ENCODE measurements at places on chromosomes 16 and 17.

DNA sequence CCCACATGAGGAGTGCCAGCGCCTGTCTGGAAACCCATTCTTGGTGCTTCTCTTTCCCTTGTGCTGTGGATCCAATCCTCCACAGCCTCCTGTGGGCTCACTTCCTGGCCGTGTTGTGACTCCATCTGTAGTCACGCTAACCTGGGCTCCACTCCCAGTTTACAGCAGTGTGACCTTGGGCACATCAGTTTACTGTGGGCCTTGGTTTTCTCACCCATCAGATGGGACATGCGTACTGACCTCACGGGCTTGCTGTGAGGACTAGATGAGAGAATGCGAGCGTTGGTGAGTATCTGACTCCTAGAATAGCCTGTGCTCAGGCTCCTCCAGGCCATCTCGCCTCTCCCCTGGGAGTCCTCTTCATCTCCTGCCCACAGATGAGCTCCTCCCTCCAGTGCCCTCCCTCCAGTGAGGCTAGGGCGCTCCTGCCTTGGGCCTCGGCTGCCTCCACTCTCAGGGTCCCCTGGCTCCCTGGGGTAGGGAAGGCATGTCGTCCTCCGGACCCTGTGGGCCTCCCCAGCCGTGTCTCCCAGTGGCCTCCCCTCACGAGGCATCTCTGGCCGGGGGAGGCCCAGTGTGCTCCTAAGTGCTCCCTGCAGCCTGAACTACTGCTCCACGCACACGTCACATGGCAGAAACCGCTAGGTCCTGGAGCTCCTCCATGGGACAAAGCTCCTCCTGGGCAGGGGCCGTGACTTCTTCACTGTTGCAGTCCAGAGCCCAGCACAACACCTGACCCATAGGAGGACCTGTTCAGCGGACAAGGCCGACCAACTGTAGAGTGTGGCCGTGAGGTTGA is 5.2 kb upstream of the FOXJ1 start:
- DNase-seq = no peak

DNA sequence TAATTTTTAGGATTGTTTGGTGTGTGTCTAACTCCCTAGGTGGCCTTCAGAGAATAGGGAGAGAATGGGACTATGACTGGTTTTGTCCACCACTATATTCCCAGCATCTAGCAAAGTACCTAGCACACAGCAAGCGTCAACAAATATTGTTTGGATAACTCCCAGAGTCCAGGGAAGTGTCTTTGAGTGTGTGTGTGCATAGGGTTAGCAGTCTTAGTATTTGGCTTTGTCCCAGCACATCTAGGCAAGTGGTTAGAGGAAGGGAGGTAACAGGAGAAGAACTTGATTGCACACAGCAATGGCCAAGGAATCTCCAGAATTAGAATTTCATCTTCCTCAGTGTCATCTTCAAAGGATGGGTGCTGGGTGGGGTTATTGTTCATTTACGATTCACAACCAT is 385.4 kb upstream of the CDH5 start:
- DNase-seq = no peak

DNA sequence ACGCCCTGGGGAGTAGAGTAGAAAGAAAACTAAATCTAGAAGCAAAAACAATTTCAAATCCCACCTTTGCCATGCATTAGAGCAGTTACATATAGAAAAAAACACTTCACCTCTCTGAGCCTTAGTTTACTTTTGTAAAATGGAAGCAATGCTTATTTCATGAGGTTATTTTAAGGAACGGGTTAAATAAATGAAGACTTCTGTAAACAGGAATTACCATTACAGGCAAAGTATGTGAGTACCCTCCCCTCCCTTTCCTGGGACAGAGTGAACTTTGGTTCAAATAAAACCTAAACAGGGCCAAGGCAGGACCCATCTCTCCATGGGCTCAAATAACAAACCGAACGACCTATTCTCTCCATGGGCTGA is 4.5 kb upstream of the KRT15 start:
- DNase-seq = no peak

- DNase-seq = no peak
These were observed 1.6 kb upstream of the MRC2 start for GRCh38 chr17:62625870-62626200.

DNA sequence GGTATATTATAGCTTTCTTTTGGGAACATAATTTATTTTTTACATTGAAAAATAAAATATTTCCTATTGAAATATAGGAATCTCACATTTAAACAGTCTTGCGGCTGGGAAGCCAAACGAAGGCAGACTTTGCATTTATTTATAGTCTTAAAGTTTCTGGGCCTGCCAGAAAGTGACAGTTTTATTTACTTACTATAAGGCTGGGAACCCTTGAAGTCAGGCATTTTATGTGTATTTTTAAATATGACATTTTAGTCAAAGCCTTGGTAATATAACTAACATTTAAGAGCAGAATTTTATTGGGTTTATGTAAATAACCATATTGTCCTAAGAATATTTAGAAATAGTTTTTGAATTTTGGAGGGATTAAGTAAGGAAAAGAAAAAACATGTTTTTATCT is 97.5 kb downstream of the TANGO6 start:
- no peak for DNase-seq

GRCh38 chr17:46117850-46118696 is 75.2 kb downstream of the KANSL1 start:
- DNase-seq = no peak

GRCh38 chr17:36127199-36127893 is 23.7 kb downstream of the CCL4 start:
- DNase-seq = no peak

GRCh38 chr17:80260069-80260535 is 550 bp upstream of the RNF213 start:
- DNase-seq = peak; percentile 55

DNA sequence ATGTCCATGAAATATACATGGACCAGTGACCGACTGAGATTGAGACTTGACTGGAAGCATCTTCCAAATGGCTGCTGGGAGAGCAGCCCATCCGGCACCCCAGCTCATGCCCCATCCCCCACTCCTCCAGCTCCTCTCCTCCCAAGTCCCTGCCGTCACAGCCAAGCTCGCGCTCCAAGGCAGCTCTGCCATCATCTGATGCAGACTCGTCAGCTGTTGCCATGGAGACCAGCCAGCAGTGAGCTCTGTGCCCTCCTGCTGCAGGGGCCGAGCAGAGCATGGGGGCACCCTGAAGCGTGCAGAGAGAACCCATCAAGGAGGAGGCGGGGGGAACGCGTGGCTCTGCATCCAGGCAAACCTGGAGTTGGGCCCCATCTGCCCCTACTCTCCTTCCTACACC is 74.5 kb upstream of the TNRC6C start:
- no peak for DNase-seq
